ENCODE measurements at places on chromosomes 4 and X. TPM values are rescaled to one million over a fixed set of nuclear protein-coding genes. Genes with fewer than 3 reads are reported as not detected.
A peak's percentile ranks its signal among the peaks of the same experiment; 100 is the strongest.

GRCh38 chr4:184899261-184900134, 73.7 kb upstream of the ACSL1 start:
- H3K27me3 ChIP-seq = peaks cover 4% of the 10 kb centered on the region
- no peaks in the 10 kb centered on the region for H3K36me3 ChIP-seq

GRCh38 chrX:13515211-13515930, 54.0 kb upstream of the EGFL6 start:
- no peak for DNase-seq
- no peaks in the 10 kb centered on the region for H3K36me3 ChIP-seq
- H3K27ac ChIP-seq = no peak overlapping the region
- no peaks in the 10 kb centered on the region for H3K27me3 ChIP-seq
- H3K4me1 ChIP-seq = no peaks in the 10 kb centered on the region

DNA sequence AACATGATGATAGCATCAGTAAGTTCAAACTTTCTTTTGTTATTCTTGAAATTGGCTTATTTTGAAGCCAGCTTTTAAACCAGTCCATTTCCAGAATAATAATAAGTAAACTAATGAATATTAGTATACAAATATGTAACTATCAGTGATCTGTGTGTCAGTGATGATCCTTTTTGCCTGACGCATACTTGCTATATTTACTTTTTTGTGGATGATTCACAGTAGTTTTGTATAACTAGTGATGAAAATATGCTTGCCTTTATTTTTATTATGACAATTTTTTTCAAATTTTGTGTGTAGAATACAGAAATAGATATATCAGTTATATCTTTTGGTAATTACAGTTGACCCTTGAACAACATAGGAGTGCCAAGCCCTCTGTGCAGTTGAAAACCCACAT, 49.5 kb downstream of the USP53 start:
- peaks cover 20% of the 10 kb centered on the region for H3K36me3 ChIP-seq
- H3K4me1 ChIP-seq = no peaks in the 10 kb centered on the region
- no peak for DNase-seq
- H3K4me3 ChIP-seq = no peak overlapping the region
- H3K27ac ChIP-seq = no peak overlapping the region

- DNase-seq = no peak
- no peak overlapping the region for H3K4me3 ChIP-seq
- H3K27me3 ChIP-seq = no peaks in the 10 kb centered on the region
- H3K4me1 ChIP-seq = peaks cover 12% of the 10 kb centered on the region
Observed at GRCh38 chr4:172048666-172049065, 235.5 kb downstream of the GALNTL6 start.

DNA sequence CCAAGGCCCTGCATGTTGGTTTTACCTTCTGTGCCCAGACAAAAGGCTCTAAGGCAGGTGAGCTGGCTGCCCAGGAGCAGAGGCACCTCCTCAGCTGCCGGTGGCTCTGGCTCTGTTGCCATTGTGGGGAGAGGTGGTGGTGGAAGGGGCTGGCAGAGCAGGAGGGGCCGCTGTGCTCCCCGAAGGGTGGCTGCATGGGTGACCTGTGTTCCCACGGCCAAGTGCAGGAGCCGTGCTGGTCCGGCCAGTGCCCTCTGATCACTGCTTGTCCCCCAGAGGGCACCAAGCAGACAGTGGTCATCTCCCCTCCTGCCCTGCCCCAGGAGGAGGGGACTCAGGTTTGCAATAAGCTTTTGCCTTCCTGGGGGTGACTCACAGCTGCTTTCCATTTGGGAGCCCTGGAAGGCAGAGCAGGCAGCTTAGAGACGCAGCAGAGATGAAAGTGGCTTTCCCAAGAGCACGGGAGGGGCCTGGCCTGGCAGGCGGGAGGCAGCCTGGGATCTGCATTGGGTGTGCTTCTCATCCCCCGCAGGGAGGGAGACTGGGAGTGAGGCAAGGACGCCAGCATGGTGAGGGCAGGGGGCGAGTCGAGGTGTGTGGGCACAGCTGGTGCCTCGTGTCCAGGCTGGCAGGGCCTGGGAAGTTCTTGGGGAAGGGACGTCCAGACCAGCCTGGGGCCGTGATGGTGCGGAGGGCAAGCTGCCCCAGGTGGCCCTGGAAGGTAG, 28.7 kb downstream of the DOK7 start:
- H3K27ac ChIP-seq = peak overlapping the region; percentile 65
- no peaks in the 10 kb centered on the region for H3K36me3 ChIP-seq
- no peak overlapping the region for H3K4me3 ChIP-seq
- H3K4me1 ChIP-seq = no peaks in the 10 kb centered on the region
- no peak for DNase-seq
- H3K27me3 ChIP-seq = peaks cover 21% of the 10 kb centered on the region

DNA sequence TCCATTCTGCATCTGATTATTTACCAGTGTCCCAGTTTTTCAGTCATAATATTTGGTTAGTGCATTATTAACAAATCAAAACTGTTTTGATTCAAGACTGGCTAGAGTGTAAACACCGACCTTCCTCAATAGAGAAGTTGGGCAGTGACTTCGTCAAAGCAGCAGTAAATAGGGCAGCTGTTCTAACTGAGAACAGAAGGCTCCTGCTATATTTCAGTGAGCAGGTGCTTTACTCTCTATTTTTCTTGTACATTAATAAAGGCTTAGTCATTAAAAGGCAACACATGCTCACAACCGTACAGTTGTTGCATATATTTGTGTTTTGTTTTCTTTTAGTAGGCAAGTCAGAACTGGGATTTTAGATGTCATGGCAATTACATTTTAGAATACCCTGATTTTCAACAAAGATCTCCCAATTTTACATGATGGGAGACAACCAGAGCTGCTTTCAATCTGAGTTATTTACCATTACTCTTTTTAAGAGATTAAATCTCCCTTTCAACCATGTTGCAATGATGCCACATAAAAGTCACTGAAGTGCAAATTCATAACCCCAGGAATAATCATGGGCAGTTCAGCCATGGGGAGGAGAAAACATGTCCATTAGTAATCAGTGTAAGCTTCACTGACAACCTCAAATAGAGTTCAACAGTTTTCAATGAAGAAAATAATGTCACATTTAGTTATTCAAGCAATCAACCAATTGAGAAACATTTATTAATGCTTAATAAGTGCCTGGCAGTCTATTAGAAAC, 233.3 kb downstream of the NDST4 start:
- no peak for DNase-seq
- H3K4me1 ChIP-seq = no peaks in the 10 kb centered on the region
- no peaks in the 10 kb centered on the region for H3K27me3 ChIP-seq
- H3K4me3 ChIP-seq = no peak overlapping the region

GRCh38 chr4:179867300-179867878, 2375.8 kb upstream of the TENM3 start:
- DNase-seq = no peak
- H3K36me3 ChIP-seq = no peaks in the 10 kb centered on the region
- no peak overlapping the region for H3K27ac ChIP-seq
- H3K4me3 ChIP-seq = no peak overlapping the region
- H3K27me3 ChIP-seq = peaks cover 13% of the 10 kb centered on the region

DNA sequence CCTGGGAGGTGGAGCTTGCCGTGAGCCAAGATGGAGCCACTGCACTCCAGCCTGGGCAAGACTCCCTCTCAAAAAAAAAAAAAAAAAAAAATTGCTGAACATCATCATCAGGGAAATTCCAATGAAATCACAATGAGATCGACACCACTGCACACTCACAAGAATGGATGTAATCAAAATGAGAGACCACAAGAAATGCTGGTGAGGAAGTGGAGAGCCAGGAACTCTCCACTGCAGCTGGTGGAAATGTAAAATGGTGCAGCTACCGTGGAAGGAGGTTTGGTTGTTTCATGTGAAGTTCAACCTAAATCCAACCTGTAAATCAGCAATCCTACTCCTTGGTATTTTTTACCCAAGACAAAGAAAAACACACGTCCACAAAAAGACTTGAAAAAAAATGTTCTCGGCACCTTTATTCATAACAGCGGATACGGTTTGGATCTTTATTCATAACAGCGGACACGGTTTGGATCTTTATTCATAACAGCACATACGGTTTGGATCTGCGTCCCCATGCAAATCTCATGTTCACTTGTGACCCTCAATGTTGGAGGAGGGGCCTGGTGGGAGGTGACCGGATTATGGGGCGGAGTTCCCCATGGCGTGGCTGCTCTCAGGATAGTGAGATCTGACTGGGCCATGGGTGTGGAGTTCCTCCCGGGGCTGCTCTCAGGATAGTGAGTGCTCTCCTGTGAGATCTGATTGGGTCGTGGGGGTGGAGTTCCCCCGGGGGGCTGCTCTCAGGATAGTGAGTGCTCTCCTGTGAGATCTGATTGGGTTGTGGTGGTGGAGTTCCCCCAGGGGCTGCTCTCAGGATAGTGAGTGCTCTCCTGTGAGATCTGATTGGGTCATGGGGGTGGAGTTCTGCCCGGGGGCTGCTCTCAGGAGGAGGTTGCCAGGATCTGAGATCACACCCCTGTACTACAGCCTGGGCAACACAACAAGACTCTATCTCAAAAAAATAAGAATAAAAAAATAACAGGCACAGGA, 7.7 kb downstream of the GAK start:
- H3K4me1 ChIP-seq = peaks cover 29% of the 10 kb centered on the region
- no peak overlapping the region for H3K4me3 ChIP-seq
- H3K36me3 ChIP-seq = peaks cover 13% of the 10 kb centered on the region
- peak overlapping the region; percentile 54 for H3K27ac ChIP-seq

GRCh38 chr4:139985401-139985800, 168.6 kb downstream of the MAML3 start:
- H3K4me1 ChIP-seq = peaks cover 30% of the 10 kb centered on the region
- no peak overlapping the region for H3K4me3 ChIP-seq
- H3K36me3 ChIP-seq = peaks cover 12% of the 10 kb centered on the region
- H3K27me3 ChIP-seq = no peaks in the 10 kb centered on the region
- no peak for DNase-seq
- H3K27ac ChIP-seq = peak overlapping the region; percentile 97

DNA sequence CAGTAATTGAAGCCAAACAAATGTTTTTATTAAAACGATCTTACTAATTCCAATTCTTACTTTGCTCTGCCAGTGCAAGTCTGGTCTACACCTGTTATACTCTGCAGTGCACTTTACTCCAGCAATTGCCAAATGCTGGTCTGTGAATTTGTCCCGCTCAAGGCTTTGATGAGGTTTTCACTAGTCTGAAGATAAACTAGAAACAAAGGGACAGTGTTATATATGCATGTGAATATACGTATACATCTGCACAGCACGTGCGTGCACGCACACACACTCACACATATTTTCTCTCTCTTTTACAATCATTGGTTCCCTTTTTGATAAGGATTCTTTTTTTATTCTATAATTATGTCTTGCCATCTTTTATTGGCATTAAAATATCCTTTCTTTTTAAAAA, 88.5 kb upstream of the LCORL start:
- peaks cover 3% of the 10 kb centered on the region for H3K4me1 ChIP-seq
- H3K4me3 ChIP-seq = no peak overlapping the region
- no peak overlapping the region for H3K27ac ChIP-seq
- peaks cover 11% of the 10 kb centered on the region for H3K27me3 ChIP-seq

DNA sequence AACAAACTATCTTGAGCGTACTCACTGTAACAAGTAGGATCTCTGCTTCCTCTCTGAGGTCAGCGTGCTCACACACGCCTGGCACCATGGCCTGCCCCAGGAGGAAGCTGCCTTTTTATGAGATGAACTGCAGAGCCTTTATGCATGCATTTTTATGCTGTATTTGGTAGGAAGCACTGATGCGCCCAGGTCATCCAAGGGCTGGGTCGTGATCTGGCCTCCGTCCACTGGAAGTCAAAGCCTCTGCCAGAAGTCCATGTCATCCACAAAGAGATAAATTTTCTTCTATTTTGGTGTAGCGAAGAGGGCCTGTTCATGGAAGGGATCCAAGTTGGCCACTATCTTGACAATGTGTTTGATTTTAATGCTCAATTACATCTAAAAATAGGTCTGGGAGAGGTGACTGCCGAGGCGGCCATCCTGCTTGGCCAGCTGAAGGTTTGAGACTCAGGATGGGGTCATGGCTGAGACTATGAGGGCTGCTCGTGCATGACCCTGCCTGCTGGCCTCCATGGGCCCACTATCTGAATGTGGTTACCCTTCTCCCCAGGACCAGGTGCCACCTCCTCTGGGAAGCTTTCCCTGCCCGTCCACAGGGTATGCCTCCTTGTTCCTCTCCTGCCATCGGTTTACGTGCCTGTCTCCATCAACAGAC, 50.3 kb downstream of the HTRA3 start:
- H3K36me3 ChIP-seq = no peaks in the 10 kb centered on the region
- no peak for DNase-seq
- H3K4me1 ChIP-seq = peaks cover 18% of the 10 kb centered on the region
- H3K27me3 ChIP-seq = no peaks in the 10 kb centered on the region

DNA sequence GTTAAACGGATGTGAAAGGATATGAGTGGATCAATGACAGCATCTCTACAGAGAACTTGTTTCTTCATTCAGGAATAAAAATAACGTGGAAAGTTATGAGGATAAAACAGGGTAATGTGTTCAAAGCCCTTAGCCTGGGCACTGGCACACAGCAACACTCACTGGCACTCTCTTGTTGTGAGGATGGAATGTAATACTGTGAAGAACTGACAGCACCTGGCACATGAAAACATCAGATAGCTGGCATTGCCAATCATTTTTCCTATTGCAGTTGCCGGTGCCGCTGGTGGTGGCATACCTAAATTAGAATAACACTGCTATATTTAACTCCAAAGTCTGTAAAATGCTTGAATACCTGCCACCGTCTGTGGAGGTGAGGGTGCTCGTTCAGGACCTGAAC, 1061.2 kb downstream of the DMD start:
- no peak overlapping the region for H3K27ac ChIP-seq
- no peak overlapping the region for H3K4me3 ChIP-seq

DNA sequence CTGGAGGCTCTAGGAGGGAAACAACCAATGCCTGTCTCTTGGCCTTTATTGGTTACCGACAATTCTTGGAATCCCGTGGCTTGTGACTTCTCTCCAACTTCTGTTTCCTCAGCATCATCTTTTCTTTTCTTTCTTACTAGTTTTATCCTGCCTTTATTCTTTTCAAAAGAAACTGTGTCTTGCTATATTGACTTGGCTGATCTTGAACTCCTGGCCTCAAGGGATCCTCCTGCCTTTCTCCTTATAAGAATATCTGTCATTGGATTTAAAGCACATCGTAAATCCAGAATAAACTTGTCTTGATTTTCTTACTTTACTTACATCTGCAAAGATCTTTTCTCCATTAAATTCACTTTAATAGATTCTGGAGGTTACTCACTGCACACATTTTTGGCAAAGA, 49.9 kb upstream of the UGT2B10 start:
- no peak overlapping the region for H3K4me3 ChIP-seq
- H3K4me1 ChIP-seq = no peaks in the 10 kb centered on the region
- DNase-seq = no peak
- no peak overlapping the region for H3K27ac ChIP-seq
- H3K36me3 ChIP-seq = no peaks in the 10 kb centered on the region

DNA sequence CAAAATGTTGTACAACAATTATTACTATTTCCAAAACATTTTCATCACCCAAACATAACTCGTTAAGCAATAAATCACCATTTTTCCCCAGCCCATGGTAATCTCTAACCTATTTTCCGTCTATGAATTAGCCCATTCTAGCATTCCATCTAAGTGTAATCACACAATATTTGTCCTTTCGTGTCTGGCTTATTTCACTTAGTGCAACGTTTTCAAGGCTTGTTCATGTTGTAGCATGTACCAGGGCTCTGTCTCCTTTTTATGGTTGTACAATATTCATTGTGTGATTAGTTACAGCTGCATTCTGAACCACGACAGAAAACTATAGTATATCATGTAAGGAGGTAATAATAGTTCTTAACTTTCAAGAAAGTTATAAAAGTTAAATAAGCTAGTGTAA, 656.0 kb upstream of the HS3ST1 start:
- H3K27me3 ChIP-seq = no peaks in the 10 kb centered on the region
- no peak overlapping the region for H3K4me3 ChIP-seq
- H3K27ac ChIP-seq = no peak overlapping the region

The CSN1S1 gene
- not detected for total RNA-seq

The HEPH gene
- total RNA-seq = 41.4 TPM

The ARL9 gene
- 1.1 TPM for total RNA-seq

The PPEF2 gene
- total RNA-seq = not detected

The CAPN6 gene
- total RNA-seq = 7.8 TPM

The CXorf49 gene
- not detected for total RNA-seq

The OTUD6A gene
- total RNA-seq = not detected

The FAM47A gene
- not detected for total RNA-seq

The FAM9C gene
- 0.67 TPM for total RNA-seq

The RPA4 gene
- 0.40 TPM for total RNA-seq
